Progenitor cell of endocrine pancreas (in vitro differentiated cells): ENCODE measurements at places on chromosomes 2 and 18. TPM values are rescaled to one million over a fixed set of nuclear protein-coding genes. Genes with fewer than 3 reads are reported as not detected.

Gene POLR1B
- total RNA-seq = 31.4 and 35.9 TPM in 2 replicates

Gene KANSL1L
- total RNA-seq = 32.7 and 32.8 TPM in 2 replicates

Gene CLHC1
- 33.8 and 43.9 TPM in 2 replicates for total RNA-seq

Gene UBE2F
- 38.6 and 47.9 TPM in 2 replicates for total RNA-seq

Gene MFSD6
- 15.1 and 15.4 TPM in 2 replicates for total RNA-seq

DNA sequence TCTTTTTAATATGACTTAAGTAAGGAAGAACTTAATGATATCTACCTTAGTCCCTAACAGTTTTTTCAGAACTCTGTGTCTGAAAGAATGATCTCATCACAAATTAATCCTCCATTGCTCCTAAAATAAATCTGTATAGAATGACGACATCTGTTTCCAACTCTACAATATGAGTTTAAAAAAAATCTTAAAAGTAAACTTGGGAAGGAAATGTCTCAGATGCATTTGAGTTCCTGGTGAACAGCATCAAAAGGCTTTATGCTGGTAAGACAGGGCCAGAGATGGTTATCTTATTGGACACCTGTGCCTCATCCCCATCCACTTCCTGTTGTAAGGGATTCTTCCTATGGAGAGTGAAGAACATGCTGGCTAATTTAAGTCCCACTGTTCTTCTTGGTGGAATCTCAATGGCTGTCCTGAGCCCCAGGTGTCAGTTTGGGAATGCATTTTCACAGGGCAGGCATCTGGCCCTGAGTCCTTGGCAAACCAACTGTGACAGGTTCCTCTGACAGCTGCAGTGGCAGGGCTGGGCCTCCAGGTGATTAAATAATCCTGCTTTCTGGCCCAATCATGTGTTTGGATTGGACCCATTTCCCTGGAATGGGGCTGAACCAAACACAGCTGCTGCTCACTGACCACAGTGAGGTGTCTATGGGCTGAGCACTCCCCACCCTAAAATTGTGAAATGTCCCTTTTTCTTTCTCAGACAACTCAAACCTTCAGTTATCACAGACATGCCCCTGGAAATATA lies 12.9 kb upstream of the NCKAP5 start:
- DNase-seq = no peak

DNA sequence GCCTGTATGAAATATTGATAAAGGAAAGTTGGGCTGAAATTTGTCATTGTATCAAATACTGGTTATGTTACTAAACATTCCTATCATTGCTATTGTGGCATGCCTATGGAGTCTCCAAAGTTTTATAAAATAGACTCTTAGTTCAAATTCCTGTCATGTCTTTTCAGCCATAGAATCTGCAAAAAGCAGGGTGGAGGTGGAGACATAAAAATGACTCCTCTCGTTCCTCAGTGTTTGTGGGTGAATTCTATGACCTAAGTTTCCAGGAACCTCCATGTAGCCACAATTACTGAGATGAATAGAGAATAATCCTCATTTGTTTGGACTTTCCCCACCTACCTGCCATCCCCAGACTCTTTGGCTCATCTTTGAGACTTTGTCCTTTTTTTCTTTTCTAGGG lies 326.3 kb upstream of the ETAA1 start:
- DNase-seq = no peak

GRCh38 chr2:129502781-129503180 lies 476.7 kb upstream of the RAB6C start:
- no peak for DNase-seq

DNA sequence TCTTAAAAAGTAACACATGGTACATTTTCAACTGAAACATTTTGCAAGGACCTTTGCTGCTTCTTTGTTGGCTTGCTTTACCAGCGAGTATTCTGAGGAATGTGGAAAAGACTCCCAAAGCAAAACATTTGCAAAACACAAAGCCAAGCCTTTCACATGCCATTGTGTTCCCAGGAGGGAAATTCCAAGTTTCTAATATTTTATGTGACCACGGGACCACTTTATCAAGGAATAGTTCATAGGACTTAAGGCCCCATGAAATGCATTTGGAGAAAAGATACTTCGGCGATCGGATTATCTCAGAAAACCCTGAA lies 26.2 kb downstream of the CYP27C1 start:
- DNase-seq = no peak

DNA sequence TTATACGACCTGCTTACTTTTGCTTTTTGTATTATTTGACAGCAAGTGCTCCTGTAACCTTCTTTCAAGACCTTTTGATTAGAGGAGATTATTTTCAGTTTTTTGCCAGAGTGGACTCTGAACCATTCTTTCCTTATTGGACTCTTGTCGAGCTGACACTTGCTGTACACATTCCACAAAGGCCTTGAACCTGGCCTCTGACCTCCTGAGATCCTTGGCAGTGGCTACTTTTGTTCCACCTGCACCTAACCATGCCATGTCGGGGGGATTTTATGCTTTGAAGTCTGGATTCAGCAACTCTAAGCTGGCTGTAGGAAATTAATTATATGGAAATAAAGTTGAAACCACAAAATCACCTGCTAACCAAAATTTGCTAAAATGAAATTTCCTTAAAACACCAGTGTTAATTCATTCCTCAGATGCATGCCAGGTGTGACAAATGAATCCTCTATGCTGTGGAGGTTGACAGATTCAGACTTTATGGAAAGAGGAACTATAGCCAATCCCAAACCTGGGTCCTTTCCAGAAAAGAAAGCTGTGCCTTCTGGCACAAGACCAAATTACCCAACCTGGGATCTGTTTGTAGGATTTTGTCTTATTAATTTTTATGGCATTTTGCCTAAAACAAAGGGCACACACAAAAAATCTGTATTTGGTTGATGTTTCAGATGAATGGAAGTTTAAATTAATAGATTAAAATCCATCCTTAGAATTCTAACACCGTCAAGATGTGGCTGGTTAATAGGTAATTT lies 110.4 kb downstream of the CDC42EP3 start:
- no peak for DNase-seq

DNA sequence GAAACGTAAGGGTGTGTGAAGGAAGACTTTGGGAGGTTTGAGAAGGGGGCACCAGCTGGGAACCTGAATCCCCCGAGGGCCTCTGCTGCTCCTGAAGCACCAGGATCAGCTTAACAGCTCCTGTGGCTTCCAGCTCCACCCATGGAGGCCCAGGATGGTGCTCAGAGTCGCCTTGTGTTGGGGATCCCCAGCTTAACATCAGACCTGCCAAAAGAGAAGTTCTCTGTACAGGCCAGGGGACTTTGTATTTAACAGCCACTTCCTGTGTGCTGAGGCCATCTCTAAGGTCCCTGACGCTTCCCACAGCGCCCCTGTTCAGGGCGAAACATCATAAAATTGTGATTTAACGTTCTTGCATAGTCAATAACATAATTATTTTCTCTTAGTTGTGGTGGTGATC lies 77.5 kb downstream of the NCK2 start:
- no peak for DNase-seq

GRCh38 chr2:105038383-105039061 lies 653 bp downstream of the MRPS9 start:
- no peak for DNase-seq

DNA sequence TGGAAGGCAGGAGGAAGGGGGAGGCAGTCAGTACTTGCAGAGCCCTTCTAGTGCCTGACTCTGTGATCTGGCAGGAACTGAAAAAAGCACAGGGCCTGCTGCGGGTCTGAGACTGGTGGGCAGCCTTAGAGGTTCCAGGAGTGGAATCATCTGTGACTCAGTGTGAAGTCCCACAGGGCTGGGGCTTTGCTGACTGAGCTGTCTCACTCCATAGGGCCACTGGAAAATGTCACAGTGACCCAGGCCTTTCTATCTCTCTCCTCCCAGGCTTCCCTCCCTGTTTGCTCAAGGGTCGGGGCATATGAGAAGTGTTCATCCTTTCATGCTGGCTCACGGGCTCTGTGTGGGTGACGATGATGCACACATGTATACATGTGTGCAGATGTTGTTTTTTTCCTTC lies 47.1 kb upstream of the ZFP36L2 start:
- DNase-seq = no peak

- DNase-seq = no peak
These were observed 18.2 kb upstream of the PPM1B start for GRCh38 chr2:44150473-44150872.
